Activated T-helper 2 cell treated with anti-CD3 and anti-CD28 coated beads, Interferon-gamma antibody, Interleukin-2, Interleukin-4, amounts not matched to agents 10 μg/mL and 5 μg/mL and 100 μg/mL, durations not matched to agents 14 hours and 24 hours and 36 hours (primary cell): ENCODE measurements at places on chromosomes 1 and 21.

DNA sequence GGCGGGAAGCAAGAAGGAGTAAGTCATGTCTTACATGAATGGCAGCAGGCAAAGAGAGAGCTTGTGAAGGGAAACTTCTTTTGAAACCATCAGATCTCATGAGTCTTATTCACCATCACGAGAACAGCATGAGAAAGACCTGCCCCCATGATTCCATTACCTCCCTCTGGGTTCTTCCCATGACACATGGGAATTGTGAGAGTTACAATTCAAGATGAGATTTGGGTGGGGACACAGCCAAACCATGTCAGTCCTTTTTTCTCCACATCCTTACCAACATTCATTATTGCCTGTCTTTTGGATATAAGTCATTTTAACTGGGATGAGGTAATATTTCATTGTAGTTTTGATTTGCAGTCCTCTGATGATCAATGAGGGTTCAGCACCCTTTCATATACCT, 81.0 kb downstream of the DIRAS3 start:
- no peak for DNase-seq

GRCh38 chr1:214101246-214101645, 113.5 kb downstream of the PROX1 start:
- no peak for DNase-seq

DNA sequence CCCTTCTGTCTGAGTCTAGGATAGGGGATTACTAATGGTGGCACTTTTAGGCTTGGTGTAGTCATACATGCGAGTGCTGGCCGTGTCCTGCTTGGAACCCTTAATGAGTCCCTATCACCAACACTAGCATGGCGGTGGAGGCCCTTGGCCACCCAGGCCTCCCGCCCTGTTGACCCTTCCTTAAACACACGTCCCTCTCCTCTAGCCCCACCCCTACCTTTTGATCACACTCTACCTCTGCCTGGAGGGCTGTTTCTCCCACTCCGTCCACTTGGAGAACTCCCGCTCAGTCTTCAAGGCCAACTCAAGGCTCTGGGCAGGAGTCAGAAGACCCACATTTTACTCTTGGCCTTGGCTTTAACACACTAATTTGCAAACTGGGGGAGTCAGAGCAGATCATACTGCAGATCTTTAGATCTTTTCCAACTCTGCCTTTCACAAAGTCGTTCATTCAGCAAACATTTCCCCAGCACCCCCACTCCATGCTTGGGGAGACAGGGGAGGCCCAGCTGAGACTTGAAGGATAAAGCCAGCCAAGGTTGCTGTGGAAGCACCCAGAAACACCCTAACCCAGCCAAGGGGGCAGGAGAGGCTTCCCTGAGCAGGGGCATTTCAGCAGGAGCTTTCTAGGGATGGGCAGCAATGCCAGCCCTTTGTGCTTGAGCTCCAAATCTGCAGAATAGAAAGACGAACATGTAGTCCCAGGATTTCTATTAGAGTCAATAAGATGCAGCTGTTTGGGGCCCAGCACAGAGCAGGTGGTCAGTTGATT, 1.9 kb downstream of the PODN start:
- DNase-seq: no peak

DNA sequence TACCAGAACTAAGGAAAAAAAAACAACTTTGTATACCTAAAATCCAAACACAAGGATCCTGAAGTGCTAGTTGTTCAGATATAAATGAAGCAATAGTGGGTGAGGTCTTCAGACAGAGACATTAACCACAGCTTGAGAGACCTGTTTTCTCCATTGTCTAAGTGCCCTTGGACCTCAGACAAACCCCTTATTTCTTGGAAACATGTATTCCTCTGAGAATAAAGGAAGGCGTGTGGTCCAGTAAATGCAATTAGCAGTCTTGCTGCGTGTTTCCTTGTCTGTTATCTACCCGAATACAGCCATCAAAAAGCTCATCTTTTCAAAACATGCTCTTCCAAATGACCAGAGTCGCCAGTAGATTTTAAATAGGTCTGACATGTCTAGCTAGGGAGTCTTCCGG, 291.1 kb upstream of the NFIA start:
- no peak for DNase-seq

GRCh38 chr1:113669988-113670387, 89.3 kb downstream of the PHTF1 start:
- DNase-seq: no peak

GRCh38 chr1:197618061-197618460, 157.2 kb downstream of the DENND1B start:
- no peak for DNase-seq
